ENCODE measurements at places on chromosomes 11 and 22. TPM values are rescaled to one million over a fixed set of nuclear protein-coding genes. Genes with fewer than 3 reads are reported as not detected.
A peak's percentile ranks its signal among the peaks of the same experiment; 100 is the strongest.

The GGT5 gene
- 31.5 TPM for total RNA-seq

The C11orf21 gene
- not detected for total RNA-seq

GRCh38 chr11:116602637-116602942 is 170.2 kb downstream of the BUD13 start:
- DNase-seq = no peak

The DDX6 gene
- 111 TPM for total RNA-seq

The PDE2A gene
- 1.9 TPM for total RNA-seq

DNA sequence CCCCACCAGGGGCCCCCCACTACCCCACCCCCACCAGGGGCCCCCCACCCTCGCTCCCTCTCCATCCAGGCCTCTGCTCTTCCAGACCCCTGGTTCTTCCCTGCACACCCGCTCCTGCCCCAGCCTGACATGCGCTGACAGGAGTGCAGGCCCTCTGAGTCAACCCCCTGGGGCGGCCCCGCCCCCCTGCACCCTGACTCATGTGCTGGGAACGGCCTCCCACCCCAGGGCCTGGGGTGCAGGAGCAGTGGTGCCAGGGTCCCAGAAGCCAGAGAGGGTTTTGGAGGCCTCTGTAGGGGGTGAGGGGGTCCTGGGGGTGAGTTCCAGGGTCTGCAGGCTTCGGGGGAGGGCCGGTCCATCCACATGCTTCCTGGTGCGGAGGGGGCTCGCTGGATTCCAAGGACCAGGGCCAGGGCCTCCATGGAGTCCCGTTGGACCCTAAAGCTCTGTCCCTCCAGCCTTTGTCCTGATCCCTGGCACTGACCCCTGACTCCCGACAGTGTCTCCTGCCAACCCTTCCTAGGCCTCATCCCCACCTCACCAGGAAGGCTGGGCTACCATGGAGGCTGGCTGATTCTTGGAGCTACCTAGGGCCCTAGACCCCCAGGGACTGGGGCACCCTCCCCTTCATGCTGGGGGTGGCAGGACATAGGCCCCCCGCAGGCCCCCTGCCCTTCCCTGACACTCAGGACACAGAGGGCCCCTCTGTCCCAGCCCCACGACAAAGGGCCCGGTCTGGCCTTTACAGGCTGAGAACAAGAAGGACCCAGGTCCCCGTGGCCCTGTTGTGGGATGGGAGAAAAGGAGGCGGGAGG is 583 bp upstream of the PKP3 start:
- peak; percentile 92 for DNase-seq

The CSF2RB gene
- not detected for total RNA-seq

GRCh38 chr11:105574974-105575373 is 34.9 kb upstream of the GRIA4 start:
- peak; percentile 44 for DNase-seq

DNA sequence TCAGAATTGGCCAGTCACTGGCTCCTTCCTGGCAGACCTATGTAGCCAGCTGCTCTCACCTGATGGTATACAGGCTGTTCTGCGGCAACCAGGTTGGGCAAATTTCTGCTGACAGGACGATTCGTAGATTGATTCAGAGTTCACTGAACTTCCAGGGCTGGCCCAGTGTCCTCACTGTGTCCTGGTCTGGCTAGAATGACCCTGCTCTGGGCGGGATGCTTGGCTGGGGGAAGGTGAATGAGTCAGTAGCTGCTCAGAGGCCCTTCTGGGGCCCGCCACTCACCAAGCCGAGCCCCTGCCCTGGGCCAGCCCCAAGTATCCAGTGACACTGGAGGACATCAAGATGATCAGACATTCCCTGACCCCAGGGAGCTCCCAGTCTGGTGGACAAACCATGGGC is 62.9 kb upstream of the WNT11 start:
- no peak for DNase-seq

DNA sequence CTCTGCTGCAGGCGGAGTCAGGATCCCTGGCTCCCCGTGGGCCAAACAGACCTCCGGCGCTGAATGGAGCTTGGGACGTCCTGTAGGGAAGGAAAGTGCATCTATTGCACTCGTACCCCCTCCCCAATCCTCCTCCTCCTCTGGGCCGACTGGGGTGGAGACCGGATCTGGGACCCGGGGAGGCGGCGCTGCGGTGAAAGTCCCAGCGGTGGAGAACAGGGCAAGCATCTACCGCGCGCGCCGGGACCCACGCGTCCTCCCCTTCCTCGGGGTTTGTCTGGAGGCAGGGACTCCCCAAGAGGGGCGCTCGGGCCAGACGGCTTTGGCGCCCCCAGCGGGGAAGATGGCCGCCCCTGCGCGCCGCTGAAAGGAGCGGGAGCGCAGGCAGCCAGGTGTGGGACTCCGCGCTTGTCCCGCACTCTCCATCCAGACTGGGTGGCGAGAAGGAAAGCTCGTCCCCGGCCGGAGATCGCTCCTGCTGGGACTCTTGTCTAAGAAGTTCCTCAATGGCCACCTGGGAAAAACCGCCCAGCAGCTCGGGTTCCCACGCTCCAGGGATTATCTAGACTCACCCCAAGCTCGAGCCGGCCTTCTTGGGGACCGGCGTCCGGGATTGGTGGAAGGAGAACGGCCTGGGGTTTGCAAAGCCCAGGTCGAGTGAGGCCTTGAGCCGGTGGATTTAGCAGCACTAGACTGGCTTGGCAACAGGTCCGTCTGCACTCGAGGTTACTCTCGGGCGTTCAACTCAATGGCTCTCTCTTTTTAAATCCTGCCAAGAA is 718 bp downstream of the FADS2 start:
- DNase-seq = peak; percentile 27

DNA sequence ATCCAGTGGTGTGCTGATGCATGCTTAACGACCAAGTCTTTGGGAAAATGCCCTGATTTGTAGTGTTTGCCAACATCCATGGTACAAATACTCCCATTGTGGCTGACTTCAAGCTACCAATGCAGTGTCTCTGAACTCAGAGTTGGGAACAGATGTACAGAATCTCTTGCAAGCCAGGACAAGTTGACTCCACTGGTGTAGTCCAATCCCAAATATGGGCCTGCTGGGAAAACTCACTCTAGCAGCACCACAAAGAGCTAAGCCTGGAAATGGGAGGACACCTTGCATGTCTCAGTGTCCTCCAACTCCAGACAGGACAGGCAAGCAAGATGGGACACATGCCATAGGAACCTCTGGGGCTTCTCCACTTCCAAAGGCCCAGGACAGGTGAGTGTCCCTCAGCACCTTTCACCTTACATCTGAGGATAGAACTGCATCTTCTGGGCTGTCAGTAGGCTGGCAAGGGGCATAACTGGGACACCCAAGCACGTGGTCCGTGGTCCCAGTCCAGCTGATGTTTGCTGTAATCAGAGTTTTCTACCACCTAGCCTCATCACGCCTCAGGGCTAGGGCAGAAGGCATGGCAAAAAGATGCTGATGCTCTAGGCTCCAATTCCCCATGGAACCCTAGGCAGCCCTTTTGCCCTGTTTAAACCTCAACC is 6.5 kb downstream of the LMO1 start:
- DNase-seq = no peak

The FREY1 gene
- 1.3 TPM for total RNA-seq

DNA sequence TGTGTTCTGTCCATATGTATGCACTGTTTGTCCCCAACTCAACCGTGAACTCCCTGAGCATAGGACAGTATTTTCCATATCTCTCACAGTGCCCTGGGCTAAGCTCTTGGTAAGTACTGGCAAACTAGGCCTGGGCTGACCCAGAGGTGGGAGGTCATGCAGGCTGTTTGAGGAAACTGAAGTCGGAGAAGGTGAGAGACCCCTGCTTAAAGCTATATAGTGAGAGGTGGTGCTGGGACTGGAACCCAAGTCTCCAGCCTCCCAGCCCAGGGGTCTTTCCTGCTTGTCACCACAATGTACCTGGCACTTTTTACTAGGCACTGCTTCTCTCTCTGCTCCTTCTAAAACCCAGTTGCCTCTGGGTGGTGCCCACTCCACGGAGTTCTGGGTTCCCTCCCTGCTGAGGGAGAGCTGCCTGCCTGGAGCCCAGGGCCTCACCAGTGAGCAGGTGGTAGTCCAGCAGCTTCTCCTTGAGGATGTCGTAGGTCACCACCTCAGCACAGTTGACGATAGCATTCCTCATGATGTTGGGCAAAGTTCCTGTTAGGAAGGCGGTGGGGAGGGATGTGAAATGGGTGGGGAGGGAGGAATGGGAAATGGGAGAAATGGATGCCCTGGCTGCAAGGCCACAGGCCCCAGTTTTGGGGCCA is 4.7 kb downstream of the UCP3 start:
- DNase-seq = no peak

The CRYBB1 gene
- total RNA-seq = not detected

The KCNK4 gene
- not detected for total RNA-seq

DNA sequence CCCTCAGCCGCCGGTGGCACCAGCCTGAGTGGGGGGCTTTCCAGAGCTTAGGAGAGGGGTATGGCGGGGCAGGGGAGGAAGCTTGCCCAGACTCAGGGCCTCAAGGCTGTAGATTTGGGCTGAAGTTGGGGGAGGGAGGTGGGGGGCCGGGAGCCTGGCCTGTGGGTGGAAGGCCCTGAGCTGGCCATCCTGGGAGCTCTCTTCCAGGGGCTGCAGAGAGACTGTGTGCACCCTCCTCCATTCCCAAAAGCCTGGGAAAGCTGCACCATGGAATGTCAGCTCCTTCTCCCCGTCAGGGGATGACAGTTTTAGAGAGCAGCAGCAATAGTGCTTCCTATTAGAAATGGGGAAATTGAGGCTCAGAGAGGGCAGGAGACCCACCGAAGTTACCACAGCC is 1.0 kb downstream of the SYT12 start:
- peak; percentile 8 for DNase-seq

The AIFM3 gene
- total RNA-seq = 1.1 TPM

- peak; percentile 58 for DNase-seq
Observed at GRCh38 chr11:20353829-20354434, 9.6 kb upstream of the HTATIP2 start.

The EFEMP2 gene
- total RNA-seq = 3.3 TPM

DNA sequence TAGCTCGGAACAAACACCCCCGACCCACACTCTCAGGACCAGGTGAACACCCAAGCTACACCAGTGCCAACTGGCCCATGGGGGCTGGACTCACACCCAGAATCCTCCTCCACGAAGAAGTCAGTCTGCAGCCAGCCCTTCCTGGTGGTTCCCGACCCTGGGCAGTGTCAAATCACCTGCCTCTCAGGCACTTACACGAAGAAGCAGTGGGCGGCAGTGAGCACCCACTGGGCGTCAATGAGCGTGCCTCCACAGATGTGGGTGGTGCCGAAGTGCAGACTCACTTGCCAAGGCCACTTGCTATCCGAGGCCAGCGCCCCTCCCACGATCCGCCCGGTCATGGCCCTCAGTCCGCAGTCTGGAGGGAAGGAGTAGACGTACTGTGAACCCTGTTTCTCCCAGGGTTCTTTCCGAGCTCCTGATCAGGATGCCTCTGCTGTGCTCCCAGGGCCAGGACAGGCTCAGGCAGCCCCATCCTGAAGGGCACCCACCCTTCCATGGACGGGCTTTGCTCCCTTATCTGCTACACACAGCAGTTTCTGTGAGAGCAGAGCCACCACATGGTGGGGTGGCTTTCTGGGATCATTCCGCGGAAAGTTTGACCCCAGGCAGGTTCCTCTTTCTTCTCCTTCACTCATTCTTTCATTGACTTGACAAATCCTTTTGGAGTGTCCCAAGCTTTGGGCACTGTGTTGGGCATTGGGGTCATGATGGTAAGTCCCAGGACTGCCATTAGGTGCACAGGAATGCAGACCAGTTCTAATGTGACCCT is 19.4 kb downstream of the TMPRSS13 start:
- DNase-seq = no peak
